ENCODE measurements at places on chromosomes 3 and 15. TPM values are rescaled to one million over a fixed set of nuclear protein-coding genes. Genes with fewer than 3 reads are reported as not detected.

GRCh38 chr3:4957978-4958377 is 21.3 kb upstream of the BHLHE40 start:
- no peaks in the 10 kb centered on the region for H3K27me3 ChIP-seq
- no peak overlapping the region for H3K4me3 ChIP-seq
- no peak for DNase-seq
- no peaks in the 10 kb centered on the region for H3K4me1 ChIP-seq
- no peaks in the 10 kb centered on the region for H3K36me3 ChIP-seq

RPP25 gene
- total RNA-seq: 2.8 TPM

VPS39 gene
- 103 TPM for total RNA-seq

INKA1 gene
- total RNA-seq: 0.73 TPM

RYR3 gene
- total RNA-seq: 0.07 TPM

DNA sequence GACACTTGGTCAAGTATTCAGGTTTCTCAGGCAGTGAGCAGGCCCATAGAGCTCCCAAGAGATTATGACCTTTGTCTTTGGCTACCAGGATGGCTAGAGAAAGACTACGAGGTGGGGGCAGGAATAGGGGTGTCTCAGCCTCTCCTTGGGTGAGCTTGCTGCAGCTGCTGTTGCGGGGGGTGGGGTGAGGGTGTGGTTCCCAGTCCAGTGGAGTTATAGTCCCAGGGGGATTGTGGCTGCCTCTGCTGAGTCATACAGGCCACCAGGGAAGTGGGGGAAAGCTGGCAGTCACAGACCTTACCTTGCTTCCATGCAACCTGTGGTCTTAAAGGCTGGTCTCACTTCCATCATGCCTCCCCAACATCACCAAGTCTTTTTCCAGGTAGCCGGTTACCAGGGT is 31.7 kb downstream of the ATP2C1 start:
- H3K4me1 ChIP-seq: peaks cover 4% of the 10 kb centered on the region
- DNase-seq: no peak
- no peaks in the 10 kb centered on the region for H3K36me3 ChIP-seq
- no peak overlapping the region for H3K4me3 ChIP-seq
- H3K27me3 ChIP-seq: no peaks in the 10 kb centered on the region

ISL2 gene
- total RNA-seq: 0.44 TPM

GRCh38 chr3:193980326-193980725 is 155.6 kb upstream of the HES1 start:
- H3K36me3 ChIP-seq: no peaks in the 10 kb centered on the region
- H3K4me3 ChIP-seq: no peak overlapping the region
- no peaks in the 10 kb centered on the region for H3K27me3 ChIP-seq
- no peaks in the 10 kb centered on the region for H3K4me1 ChIP-seq

GPR176 gene
- 0.15 TPM for total RNA-seq

FANCD2OS gene
- not detected for total RNA-seq

BFSP2 gene
- total RNA-seq: 0.98 TPM

DNA sequence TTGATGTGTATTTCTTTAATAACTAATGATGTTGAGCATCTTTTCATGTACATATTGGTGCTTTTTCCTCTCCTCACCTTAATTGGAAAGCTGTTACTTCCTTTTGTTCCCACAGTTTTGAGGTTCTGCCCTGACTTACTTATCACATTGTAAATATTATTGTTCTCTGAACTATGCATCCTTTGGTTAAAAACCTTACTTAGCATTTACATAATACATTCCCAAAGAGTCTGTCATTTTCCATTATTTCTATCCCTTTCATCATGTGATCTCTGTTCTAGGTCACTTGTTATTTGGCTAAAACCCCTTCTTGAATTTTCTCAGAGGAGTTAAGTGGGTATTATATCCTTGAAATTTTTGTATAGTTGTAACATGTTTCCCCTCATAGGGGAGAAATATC is 33.0 kb downstream of the SLC12A6 start:
- H3K27me3 ChIP-seq: no peaks in the 10 kb centered on the region
- H3K4me1 ChIP-seq: no peaks in the 10 kb centered on the region
- DNase-seq: no peak
- H3K36me3 ChIP-seq: no peaks in the 10 kb centered on the region

DNA sequence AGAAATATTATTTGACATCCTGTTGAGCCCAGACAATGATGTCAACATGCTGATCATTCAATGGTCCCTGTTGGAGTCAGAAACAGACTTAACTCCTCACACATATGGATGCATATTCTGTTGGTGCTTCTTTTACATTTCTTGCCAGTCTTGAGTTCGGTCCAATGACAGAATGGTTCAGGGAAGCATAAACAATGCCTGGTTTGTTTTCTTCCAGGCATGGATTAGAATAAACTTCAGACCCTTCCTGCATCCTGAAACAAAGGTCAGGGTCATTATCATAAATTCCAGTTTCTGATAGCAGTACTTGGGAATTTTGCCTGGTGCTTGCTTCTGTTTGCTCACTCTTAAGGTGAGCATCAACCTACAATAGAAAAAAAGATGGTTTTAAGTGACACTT is 33.3 kb downstream of the BTLA start:
- peak overlapping the region; percentile 43 for H3K27ac ChIP-seq
- H3K4me1 ChIP-seq: peaks cover 14% of the 10 kb centered on the region
- DNase-seq: no peak
- H3K27me3 ChIP-seq: no peaks in the 10 kb centered on the region
- H3K4me3 ChIP-seq: no peak overlapping the region

- no peak overlapping the region for H3K27ac ChIP-seq
- H3K27me3 ChIP-seq: no peaks in the 10 kb centered on the region
- H3K4me3 ChIP-seq: no peak overlapping the region
- DNase-seq: no peak
- no peaks in the 10 kb centered on the region for H3K36me3 ChIP-seq
These were observed 475.4 kb downstream of the OCA2 start for GRCh38 chr15:27623560-27624305.

DNA sequence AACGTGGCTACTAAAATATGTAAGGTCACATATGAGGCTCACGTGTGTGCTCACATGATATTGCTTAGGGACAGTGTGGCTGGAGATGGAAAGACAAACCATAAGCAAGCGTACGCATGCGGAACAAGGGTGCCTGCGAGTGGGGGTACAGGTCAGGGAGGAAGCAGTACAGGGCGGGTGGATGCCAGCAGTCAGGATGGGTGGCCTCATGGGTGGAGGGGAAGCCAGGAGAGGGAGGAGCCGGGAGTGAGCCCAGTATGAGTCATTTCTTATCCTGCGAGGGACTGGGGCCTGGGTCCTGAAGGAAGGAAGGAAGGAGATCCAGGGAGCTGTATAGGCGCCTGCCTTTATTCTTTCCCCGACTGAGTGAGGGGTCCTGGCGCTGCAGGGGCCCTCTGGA is 42.0 kb upstream of the CGNL1 start:
- no peak overlapping the region for H3K27ac ChIP-seq
- H3K36me3 ChIP-seq: no peaks in the 10 kb centered on the region
- peaks cover 3% of the 10 kb centered on the region for H3K4me1 ChIP-seq
- DNase-seq: no peak

GRCh38 chr3:157376603-157377300 is 59.9 kb upstream of the PTX3 start:
- H3K4me1 ChIP-seq: no peaks in the 10 kb centered on the region
- DNase-seq: no peak
- H3K27me3 ChIP-seq: no peaks in the 10 kb centered on the region

- no peaks in the 10 kb centered on the region for H3K4me1 ChIP-seq
- no peaks in the 10 kb centered on the region for H3K36me3 ChIP-seq
- no peak for DNase-seq
- H3K4me3 ChIP-seq: no peak overlapping the region
- peaks cover 30% of the 10 kb centered on the region for H3K27me3 ChIP-seq
These were observed 26.5 kb downstream of the RTP1 start for GRCh38 chr3:187223799-187224198.

DNA sequence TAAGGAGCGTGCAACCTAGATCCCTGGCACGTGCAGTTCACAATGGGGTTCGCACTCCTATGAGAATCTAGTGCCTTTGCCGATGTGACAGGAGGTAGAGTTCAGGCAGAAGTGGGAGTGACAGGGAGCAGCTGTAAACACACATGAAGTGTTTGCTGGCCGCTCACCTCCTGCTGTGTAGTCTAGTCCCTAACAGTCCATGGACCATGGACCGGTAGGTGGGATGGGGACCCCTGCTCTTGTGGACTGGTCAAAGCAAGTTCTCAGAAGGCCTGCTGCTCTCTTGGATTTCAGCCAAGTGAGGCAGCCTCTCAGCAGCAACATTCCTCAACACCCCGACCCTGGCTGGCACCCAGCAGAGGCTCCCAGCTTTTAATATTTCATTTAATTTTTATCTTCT is 58.2 kb upstream of the SNRPA1 start:
- no peak for DNase-seq
- H3K27me3 ChIP-seq: no peaks in the 10 kb centered on the region
- H3K36me3 ChIP-seq: no peaks in the 10 kb centered on the region
- no peaks in the 10 kb centered on the region for H3K4me1 ChIP-seq

PPP1R14D gene
- total RNA-seq: not detected

TP63 gene
- total RNA-seq: 0.35 TPM

- H3K4me3 ChIP-seq: no peak overlapping the region
- no peaks in the 10 kb centered on the region for H3K36me3 ChIP-seq
- H3K27ac ChIP-seq: no peak overlapping the region
- DNase-seq: no peak
- peaks cover 8% of the 10 kb centered on the region for H3K4me1 ChIP-seq
- H3K27me3 ChIP-seq: peaks cover 9% of the 10 kb centered on the region
These were observed 69.3 kb downstream of the RAB11A start for GRCh38 chr15:65938604-65939003.

DNA sequence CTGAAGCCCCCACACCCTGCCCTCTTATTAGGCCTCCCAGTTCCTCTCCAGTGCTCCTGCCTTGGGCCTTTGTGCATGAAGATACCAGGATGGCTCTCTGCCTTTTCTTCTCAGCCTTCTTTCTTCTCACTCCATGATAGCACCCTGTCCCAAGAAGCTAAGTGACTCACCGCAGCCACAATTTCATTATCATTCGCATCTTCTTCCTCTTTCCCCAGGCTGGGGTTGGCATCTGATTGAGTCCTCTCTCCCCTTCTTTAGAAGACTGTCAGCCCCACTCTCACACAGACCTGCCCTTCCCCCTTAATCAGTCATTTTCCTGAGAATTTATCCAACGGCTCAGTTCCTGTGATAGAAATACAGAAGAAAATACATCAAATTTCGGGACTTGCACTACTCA is 102.0 kb downstream of the STAC start:
- no peaks in the 10 kb centered on the region for H3K36me3 ChIP-seq
- no peak overlapping the region for H3K4me3 ChIP-seq
- DNase-seq: no peak
- H3K4me1 ChIP-seq: no peaks in the 10 kb centered on the region

DNA sequence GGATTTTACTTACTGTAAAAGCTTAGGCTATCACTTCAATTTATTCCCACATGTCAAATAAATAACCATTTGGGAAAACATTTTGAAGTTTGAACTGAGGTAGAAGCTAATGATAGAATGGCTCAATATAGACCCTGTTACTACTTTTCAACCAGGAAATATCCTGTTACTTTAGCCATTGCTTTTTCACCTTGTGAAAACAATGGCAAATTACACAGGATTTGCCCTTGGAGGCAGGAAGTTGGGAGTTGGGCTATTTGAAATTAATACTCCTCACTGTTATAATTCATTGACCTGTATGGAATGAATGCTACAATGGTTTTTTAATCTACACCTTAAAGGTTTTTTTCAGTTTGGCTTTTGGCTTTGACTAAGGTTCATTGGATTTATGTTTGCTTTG is 98.1 kb upstream of the UBE2E2 start:
- H3K36me3 ChIP-seq: no peaks in the 10 kb centered on the region
- no peak overlapping the region for H3K4me3 ChIP-seq
- H3K4me1 ChIP-seq: no peaks in the 10 kb centered on the region
- no peak overlapping the region for H3K27ac ChIP-seq
- DNase-seq: no peak

LMAN1L gene
- total RNA-seq: 1.6 TPM

DNA sequence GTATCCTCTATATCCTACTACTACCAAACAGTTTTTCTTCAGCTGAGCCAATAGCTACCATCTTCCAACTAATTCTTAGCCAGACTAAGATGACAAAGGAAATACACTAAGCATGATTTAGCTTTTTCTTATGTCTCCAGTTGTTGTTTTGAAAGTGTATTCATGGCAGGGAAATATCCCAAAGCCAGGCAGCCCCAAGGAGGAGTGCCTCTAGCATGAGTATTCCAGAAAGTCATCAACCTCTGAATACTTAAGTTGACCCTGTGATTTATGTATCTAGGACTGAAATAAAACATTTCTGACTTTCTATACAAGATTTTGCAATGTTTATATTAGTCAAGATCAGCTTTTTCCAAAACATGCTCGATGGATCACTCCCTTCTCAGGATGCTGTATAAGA is 449.1 kb downstream of the IL5RA start:
- peaks cover 3% of the 10 kb centered on the region for H3K27me3 ChIP-seq
- no peak overlapping the region for H3K4me3 ChIP-seq
- H3K36me3 ChIP-seq: no peaks in the 10 kb centered on the region
- no peaks in the 10 kb centered on the region for H3K4me1 ChIP-seq

- H3K4me3 ChIP-seq: no peak overlapping the region
- no peaks in the 10 kb centered on the region for H3K27me3 ChIP-seq
- no peaks in the 10 kb centered on the region for H3K4me1 ChIP-seq
- no peaks in the 10 kb centered on the region for H3K36me3 ChIP-seq
- H3K27ac ChIP-seq: no peak overlapping the region
These were observed 363.0 kb downstream of the PLOD2 start for GRCh38 chr3:145798007-145798406.

- H3K36me3 ChIP-seq: no peaks in the 10 kb centered on the region
- no peak overlapping the region for H3K4me3 ChIP-seq
- H3K4me1 ChIP-seq: no peaks in the 10 kb centered on the region
- no peak overlapping the region for H3K27ac ChIP-seq
- no peak for DNase-seq
- H3K27me3 ChIP-seq: no peaks in the 10 kb centered on the region
These were observed 669.7 kb downstream of the ROBO1 start for GRCh38 chr3:79097964-79098660.

DNA sequence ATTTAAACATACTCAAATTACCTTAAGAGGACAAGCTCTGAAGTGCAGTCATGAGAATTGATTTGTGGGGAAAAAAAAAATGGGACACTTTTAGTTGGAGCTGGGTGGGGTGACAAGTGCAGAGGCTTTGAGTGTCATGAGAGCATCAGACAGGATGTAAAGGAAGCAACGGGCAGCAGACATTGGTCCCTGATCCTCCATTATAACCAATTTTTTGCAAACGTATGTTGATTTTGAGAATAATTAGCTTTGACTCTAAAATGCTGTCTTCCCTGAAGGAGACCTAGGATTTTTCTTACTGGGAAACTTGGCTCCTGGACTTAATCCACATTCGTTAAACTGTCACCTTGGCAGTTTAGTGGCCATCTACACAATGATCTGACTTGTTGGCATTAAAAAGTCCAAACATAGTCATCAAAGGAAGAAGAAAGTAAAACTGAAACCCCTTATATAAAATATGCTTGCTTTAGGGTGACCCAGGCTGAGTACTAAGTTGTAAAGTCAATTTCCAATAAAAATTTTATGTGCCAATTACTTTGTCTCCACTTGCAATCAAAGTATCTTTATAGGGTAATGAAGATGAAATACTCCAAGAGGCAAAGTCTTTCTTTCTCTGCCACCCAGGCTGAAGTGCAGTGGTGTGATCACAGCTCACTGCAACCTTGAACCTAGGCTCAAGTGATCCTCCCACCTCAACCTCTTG is 45.6 kb downstream of the BCL2L10 start:
- H3K4me3 ChIP-seq: no peak overlapping the region
- H3K27ac ChIP-seq: no peak overlapping the region
- no peak for DNase-seq
- H3K36me3 ChIP-seq: peaks cover 16% of the 10 kb centered on the region
- H3K27me3 ChIP-seq: no peaks in the 10 kb centered on the region
